ENCODE measurements at places on chromosomes 2 and 18.
A peak's percentile ranks its signal among the peaks of the same experiment; 100 is the strongest.

GRCh38 chr2:215537611-215538010, 101.7 kb upstream of the FN1 start:
- no peak for DNase-seq

DNA sequence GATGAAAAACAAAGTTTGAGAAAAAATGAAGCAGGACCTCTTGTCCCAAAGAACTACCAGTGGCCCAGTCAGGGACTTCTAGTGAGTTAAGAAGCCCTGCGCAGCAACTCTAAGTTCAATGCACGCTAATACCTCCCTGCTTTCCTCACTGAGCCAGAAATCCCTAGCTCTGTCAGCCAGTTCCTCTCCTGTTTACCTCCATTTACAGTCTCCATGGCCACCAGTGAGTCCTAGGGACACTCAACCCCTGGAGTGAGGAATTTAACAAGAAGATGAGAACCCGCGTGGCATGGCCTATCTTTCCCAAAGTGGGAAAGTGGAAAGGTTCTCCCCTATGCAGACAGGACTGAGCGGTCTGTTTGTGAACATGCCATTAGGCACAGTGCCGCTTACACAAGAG, 31.0 kb downstream of the MRPL33 start:
- no peak for DNase-seq

DNA sequence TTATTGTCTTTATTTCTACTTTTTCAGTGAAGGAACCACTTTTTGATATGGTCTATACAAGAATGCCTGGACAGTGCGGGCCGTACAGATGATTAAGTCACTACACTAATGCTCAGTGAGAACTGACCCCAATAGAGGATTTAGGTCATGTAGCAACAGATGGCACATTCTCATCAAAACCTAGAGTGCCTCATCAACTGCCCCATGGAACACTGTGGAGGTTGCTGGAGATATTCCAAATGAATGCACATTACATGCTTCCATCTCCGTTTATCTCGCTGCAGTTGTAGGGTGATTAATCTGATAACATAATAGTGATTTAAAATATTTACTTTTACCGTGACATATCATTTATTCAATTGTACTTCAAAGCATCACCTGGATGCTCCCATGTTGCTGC, 41.8 kb upstream of the COPS8 start:
- no peak for DNase-seq

GRCh38 chr18:32899819-32900218, 127.0 kb upstream of the KLHL14 start:
- no peak for DNase-seq

- DNase-seq, result no peak
Observed at GRCh38 chr2:216206041-216206703, 97.0 kb downstream of the XRCC5 start.

DNA sequence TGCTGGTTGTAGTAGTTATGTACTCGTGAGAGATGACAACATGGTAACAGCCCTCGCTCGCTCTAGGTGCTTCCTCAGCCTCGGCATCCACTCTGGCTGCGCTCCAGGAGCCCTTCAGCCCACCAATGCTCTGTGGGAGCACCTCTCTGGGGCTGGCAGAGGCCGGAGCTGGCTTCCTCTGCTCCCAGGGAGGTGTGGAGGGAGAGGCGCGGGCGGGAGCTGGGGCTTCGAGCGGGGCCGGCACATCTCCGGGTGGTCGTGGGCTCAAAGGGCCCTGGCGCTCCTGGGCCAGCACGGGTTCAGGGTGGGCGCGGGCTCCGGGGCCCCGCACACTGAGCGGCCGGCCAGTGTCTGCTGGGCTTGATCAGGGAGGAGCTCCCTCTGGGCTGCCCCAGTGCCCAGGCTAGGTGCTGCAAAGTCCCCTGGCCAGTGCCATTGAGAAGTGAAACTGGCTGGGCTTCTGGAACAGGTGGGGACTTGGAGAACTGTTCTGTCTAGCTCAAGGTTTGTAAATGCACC, 1012.1 kb downstream of the CNTNAP5 start:
- no peak for DNase-seq

GRCh38 chr2:198873503-198874471, 584.0 kb downstream of the SATB2 start:
- no peak for DNase-seq

GRCh38 chr2:142714600-142714999, 162.9 kb upstream of the KYNU start:
- no peak for DNase-seq

DNA sequence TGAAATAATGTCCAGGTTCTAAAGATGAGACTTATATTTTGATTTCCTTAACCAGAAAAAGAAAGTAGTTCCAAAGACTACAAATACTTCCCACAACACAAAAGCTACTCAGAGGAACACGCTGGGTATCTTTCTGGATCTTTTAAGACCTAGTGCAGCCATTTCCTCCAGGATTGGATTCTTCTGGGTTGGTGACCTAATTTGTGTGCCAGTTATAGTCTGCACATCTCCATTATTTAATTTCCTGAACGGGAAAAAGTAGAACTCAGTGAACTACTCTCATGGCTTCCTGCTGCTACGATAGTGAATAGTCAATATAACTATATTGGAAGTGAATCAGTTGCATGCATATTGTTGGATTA, 1.5 kb downstream of the TMEM87B start:
- DNase-seq, result no peak

DNA sequence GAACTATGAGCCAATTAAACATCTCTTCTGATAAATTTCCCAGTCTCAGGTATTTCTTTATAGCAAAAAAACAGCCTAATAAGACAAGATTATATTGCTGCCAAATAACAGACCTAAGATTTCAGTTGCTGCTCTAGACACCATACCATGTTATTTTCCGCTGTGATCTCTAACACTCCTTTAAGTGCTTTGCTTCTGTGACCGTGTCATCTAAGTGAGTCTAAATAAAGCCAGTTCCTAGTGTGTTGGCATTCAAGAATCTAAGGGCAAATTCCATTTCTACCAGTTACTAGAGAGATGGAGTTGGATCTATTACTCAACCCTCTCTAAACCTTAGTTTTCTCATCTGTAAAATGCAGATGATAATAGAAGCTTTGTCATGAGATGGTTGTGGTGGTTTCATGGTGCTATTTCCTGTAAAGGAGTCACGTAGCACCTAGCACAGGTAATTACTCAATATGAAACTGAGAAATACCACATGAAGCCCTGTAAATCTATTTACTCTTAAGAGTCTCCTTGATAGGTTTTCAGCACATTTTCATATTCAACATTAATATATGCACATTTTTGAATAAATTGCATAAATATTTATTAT, 40.5 kb downstream of the SPHKAP start:
- DNase-seq, result no peak

- DNase-seq, result no peak
Observed at GRCh38 chr2:183575481-183575880, 451.2 kb downstream of the NUP35 start.

- no peak for DNase-seq
Observed at GRCh38 chr2:181395851-181396250, 61.3 kb upstream of the ITGA4 start.

DNA sequence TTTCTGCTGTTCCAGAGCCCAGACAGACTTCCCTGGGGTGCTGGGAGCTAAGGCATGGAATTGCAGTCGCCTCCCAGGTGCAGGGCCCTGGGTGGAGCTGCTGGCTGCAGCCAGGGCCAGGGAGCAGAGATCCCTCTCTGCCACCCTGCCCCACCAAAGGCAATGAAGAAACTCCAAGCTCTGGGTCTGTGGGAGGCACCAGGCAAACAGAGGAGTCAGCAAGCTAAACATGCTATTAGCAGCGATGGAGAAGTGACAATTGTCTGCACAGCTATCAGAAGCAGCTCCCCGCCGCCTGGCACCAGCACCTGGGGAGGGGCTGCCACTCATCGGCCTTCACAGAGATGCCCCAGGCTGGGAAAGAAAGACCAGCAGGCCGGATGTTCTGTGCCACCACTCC, 28.0 kb upstream of the COX5B start:
- no peak for DNase-seq

GRCh38 chr18:2656237-2656980, 883 bp downstream of the SMCHD1 start:
- peak; percentile 35 for DNase-seq

DNA sequence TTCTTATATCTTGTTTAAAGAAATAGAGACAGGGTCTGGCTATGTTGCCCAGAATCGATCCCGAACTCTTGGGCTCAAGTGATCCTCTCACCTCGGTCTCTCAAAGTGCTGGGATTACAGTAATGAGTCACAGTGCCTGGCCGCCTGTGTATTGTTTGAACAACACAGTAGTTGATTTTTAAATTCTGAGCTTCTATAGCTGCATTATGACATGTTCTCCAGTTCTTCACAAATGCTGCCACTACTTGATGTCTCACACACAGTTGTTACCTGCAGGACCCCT, 7.7 kb upstream of the RHOB start:
- DNase-seq, result no peak

DNA sequence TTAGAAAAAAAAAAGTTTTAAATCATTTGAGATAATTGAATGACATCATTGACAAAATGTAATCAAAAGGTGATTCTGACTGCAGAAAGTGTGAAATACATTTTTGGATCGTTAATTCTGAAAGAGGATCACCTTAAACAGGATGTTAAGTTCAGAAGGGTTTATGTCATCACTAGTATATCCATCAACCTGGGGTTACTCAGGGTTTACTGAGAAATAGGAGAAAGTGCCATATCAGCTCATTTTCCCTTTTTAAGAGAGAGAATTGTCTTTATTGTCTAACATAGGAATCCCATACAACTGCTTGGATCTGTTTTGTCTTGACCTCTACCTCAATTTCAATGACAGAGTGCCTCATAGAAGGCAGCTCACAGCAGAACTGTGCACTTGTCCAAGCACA, 466.1 kb upstream of the LINC00305 start:
- DNase-seq, result no peak

DNA sequence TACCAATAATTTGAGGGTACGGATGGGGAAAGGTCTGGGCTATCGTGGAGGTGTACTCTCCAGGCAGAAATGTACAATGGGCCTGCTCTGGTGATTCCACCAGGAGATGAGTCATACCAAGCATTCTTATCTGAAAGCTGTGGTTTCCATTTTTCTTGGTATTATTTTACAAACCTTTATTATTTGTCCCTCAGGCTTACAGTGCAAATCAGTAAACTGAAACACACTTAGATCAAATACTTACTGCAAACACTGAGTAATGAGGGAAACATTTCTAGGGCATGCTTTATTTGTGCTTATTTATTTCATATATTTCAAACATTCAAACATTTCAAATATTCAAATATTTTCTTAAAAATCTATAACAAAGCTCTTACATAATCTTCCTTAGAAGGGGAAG, 319.8 kb downstream of the RND3 start:
- DNase-seq, result no peak

DNA sequence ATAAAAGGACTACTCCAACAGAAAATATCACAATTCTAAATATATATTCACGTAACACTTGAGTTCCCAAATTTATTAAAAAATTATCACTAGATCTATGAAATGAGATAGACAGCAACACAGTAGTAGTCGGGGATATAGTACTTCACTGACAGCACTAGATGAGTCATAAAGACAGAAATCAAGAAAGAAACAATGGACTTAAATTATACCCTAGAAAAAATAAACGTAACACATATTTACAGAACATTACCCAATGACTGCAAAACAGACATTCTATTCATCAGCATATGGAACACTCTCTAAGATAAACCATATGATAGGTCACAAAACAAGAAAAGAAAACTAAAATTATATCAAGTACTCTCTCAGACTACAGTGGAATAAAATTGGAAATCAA, 429.4 kb downstream of the MBD2 start:
- DNase-seq, result no peak

GRCh38 chr2:19189391-19189790, 169.0 kb downstream of the OSR1 start:
- DNase-seq, result no peak

GRCh38 chr2:207107551-207107950, 58.2 kb downstream of the KLF7 start:
- DNase-seq, result no peak

- DNase-seq, result no peak
Observed at GRCh38 chr2:154912215-154912614, 213.7 kb downstream of the KCNJ3 start.

DNA sequence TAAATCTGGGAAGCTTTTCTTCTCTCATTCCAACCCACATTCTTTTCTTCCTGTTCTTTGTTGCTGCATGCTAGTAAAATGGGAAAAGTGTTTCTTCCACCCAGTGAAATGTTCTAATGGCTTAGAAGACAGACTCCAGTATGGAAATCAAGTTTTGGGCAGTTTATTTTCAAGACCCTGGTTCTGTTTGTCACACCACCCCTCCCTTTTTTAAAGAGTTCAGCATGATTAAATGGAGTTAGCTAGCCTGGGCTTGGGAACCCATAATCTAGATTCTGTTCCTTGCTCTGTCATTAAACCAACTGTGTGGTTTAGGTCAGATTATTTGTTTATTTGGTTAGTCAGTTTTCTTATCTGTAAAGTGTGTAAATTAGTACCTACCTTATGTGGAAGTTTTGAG, 151.8 kb upstream of the NT5C1B start:
- no peak for DNase-seq
